CD4-positive, alpha-beta T cell (primary cell): ENCODE measurements at places on chromosomes 3 and 15.

GRCh38 chr15:48360841-48361240 is 29.6 kb downstream of the DUT start:
- no peak for DNase-seq

DNA sequence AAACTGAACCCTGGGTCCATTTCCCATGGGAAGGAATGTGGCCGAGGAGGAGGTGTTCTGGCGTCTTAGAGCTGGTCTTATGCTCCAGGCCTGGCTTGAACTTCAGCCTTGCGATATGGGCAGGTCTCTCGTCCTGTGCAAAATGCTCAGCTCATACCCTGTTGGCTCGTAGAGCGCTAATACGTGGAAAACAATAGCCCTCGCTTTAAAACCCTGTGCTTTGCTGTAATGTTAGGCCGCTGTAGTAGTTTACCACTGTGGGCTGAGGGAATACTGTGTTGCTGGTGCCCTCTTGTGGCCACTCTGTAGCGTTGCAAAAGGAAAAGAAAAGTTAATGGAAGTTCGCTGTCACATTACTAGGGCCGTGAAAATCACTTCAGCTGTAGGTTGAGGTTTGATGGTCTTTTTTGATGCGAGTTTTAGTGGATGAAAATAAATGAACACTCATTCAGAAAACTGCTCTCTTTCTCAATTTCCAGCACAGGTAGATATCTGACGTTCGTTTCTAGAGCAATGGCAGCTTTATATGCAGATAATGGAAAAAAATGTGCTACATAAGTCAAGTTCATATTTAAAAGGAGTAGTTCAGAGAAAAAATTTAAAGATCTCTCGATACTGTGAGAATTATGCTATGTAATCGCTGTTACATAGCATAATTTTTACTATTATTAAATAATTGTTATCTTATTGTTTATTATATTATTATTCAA is 92.9 kb downstream of the MCTP2 start:
- DNase-seq: peak; percentile 33

DNA sequence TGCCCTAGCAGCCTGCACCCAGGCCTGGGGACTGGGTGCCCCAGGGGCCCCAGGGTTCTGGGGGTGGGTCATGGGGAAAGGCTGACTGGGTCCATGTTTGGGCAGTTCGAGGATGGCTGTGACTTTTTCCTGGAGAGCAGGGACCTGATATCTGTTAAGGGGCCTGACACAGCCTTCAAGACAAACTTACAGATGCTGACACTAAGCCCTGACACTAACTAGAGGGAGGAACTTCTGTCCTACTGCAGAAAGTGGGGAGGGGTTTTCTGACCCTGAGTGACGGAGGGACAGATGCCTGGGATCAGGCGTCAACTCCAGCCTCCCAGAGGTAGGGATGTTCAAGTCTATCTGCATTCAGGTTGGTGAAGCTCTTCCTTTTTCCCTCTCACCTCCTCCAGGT is 45.0 kb upstream of the SLC6A11 start:
- DNase-seq: no peak

DNA sequence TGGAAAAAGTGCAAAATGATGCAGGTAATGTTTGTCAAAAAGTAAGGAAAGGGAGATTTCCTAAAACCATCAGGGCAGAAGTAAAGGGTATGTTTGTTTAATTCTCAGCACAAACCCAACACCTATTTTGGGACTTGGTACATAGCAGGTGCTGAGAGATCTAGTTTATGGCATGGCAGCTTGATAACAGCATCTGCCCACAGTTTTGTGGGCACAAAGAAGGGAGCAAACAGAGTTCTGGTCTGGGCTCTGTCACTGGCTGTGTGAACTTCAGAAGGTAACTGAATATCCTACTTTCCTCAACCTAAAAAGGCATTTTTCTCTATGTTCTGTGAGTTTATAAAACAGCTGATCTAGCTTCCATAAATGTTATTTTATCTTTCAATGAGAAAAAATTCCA is 141.6 kb downstream of the PLCH1 start:
- DNase-seq: no peak

DNA sequence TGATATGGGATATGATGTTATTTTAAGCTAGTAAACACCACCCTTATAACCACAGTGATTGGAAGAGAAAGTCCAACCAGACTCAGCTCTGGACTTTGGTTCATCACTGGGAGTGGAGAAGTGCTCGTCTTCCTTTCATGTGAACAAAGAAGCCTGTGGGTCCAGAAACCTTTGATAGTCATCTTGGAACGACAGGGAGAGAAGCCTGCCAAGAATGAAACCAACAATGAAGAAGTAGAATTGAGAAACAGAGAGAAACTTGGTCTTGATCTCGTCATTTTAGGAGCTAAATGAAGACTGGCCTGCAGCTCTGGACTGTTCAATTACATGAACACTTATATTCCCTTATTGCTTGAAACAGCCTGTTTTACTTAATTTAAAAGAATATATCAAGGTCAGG is 13.1 kb upstream of the SLC35G2 start:
- DNase-seq: no peak

DNA sequence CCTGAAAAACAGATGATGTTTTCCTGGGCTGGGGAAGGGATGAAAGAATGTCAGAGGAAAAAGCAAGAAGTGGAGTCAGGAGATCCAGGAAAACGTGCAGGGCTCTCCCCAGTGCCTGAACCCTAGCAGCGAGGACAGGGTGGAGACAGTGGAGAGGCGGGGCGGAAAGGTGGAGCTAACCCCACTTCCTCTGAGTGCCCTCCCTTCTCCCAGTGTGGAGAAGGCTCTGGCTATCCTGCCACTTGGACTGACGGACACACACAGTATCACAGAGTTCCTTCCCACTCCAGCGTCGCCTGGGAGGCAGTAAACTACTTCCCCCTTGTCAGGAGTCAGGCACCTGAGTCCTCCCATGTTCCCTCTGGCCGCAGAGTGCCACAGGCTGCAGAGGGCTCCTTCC is 125.3 kb upstream of the CHRNA7 start:
- DNase-seq: no peak

DNA sequence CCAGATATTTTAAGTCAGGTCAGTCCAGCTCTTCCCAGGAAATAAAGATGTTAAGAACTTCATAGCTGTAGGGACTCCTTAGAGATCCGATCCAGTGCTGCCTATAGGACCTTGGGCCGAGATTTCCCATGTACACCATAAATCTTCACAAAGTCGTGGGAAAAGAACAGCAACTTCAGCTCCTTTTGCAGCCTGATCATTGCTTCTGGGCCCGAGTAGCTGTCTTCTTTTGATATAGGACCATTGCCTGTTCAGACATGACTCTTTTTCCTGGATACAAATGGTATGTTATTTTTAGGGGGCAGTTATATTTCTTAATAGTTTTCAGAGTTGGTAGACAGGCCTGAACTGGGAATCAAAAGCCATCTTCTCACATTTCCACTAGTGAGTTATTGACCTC is 20.5 kb downstream of the IL1RAP start:
- DNase-seq: no peak

- no peak for DNase-seq
These were observed 30.8 kb upstream of the MAP3K13 start for GRCh38 chr3:185332026-185332735.

DNA sequence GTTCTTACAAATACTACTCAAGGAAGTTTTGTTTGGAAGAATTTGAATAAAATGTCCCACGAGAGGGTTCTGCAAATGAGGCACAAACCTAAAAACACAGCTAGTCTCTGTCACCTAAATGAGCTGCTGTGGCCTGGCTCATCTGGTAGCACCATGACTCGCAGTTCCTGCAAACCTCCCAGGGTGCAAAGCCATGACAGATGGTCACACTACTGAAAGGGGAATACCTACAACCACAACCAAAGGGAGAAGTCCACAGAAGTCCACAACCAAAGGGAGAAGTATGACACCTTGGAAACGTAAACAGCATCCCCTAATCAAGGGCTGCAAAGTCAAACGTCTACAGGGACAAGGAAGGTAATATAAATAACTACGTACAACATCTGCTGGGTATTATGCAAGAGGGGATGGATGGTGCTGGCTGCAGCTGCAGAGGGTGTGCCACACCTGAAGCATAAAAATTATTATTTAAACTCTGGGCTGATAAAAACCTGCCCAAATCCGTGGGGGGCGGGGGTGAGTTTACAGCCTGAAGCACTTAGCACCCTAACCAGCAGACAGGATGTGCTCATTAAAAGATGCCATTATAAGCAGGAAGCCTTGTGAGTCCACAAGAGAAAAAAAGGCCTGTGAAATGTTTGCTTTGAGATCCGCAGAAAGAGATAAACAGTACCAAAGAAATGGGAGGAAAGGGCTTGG is 184.0 kb downstream of the MAGI1 start:
- DNase-seq: no peak

DNA sequence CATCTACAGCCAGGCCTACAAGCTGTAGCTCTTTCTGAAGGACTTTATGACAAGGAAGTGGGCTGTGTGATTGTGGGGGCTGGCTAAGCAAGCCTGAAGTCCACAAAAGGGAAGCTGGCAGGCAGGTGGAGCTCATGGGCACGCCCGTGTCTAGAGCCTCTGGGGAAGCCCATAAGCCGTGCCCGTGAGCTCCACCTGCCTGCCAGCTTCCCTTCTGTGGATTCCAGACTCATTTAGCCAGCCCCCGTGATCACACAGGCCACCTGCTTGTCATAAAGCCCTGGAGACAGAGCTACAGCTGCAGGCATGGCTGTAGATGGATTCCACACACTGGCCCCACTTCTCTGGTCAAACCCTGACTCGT is 15.2 kb downstream of the EFCC1 start:
- peak; percentile 69 for DNase-seq

DNA sequence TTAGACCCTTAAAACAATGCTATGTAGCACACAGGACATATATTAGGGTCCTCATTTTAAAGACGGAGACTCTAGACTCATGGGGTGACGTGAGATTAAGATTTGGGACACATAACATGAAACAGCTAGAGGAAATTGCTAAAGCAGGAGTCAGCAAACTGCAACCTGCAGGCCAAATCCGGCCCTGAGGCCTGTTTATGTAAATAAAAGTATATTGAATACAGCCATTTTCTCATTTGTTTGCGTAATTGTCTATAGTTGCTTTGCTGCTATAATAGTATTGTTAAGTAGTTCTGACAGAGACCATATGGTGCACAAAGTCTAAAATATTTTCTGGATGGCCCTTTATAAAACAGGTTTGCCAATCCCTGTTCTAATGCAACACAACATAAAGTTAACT is 115.5 kb downstream of the TMCO5A start:
- DNase-seq: no peak

DNA sequence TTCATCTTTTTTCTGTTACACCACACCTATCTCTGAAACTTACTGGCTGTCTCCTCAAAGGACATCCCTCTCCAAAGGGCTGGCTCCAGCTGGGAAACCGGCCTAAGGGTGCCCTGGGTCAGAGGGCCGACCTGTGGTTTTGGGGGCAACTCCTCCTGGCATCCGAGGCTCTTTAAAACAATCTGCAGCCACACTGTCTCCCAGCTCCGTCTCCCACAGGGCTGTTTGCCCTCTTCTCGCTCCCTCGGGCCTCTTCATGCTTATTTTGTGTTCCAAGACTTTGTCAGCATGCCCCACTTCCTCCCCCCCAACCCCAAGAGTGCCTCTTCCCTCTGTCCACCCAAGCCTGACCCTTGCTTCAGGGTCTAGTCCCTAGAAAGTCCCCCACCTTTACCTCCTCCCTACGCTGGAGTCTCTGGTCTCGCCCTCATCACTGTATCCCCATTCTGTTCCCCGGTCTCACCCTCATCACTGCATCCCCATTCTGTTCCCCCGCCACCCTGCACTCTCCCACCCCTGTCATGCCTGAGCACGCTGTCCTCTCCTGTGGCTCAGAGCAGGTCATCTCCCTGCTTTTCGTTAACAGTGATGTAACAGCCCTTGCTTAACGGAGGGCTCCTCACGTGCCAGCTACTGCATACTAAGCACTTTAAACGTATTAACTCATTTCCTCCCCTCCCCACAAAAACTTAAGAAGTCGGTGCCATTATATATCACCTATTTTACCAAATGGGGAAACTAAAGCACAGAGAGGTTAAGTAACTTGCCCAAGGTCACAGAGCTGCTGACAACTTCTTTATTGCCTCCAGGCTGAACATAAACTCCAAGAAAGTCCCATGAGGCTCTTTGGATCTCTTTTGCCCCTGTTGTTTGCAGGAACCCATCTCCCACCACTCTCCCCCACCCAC is 1.1 kb upstream of the CSK start:
- peak; percentile 41 for DNase-seq

DNA sequence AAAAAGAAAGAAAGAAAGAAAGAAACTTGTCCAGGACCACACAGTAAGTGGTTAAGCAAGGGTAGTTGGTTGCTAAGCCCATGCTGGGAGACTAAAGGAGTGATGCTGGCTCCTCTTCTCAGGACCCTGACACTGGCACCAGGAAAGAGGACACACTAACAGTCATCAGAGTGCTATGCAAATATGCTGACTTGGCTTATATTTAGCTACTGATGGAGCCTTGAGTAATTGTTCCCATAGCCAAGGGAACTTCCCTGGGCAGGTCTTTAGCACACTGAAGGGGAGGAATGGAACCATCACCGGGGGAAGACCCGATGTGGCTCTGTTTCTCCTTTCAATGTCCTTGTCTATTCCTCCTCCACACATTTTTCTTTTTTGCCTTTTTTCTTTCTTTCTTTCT is 6.2 kb downstream of the TMEM40 start:
- no peak for DNase-seq

DNA sequence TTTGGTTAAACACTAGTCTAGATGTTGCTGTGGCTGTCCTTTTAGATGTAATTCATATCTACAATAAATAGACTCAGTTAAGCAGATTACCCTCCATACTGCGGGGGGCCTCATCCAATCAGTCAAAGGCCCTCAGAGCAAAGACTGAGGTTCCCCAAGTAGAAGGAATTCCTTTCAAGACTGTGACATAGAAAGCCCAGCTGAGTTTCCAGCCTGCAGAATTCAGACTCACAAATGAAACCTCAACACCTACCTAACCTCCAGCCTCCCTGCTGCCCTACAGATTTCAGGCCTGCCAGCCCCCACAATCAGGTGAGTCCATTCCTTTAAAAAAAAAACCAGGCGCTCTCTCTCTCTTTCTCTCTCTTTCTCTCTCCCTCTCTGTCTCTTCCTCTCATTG is 73.6 kb upstream of the NSMCE3 start:
- no peak for DNase-seq

- no peak for DNase-seq
These were observed 62.2 kb downstream of the TLNRD1 start for GRCh38 chr15:81062937-81063336.

DNA sequence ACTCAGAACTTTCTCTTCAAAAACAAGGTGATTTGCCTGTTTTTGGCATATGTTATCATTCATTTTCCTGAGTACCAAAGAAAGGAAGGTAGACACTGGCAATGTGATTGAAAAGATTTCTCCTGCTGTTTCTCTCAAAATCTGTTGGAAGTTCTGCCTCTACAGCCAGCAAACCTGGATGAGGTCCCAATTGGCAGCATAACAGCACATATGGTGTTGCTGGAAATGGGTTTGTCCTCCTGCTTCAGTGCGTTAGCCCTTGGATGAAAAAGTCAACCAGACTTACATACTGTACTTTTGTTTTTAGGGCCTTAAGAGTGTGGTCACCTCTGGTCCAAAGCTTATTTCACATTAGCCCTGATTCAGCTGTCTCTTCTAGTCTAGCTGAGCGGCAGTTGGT is 237.6 kb upstream of the MME start:
- no peak for DNase-seq

DNA sequence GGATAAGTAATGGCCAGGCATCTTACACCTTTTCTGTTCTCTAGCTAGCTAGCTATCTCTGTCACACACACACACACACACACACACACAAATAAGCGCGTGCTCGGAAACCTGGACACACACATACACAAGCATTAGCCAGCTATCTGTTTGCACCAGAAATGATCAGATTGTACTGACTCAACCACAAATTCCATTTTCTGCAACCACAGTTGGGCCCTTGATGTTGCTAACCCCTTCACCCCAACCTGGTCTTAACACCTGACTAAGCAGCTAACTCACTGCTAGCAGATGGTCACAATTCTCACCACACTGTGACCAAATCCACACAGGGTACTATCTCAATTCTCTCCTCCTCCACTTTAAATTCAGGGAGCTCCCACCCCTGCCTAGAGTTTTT is 183.0 kb upstream of the THBS1 start:
- no peak for DNase-seq
